ENCODE measurements at places on chromosomes 2 and 18. TPM values are rescaled to one million over a fixed set of nuclear protein-coding genes. Genes with fewer than 3 reads are reported as not detected.

GRCh38 chr2:47534179-47534919 lies 131.4 kb downstream of the MSH2 start:
- H3K4me1 ChIP-seq, result no peaks in the 10 kb centered on the region
- no peak overlapping the region for H3K4me3 ChIP-seq
- H3K36me3 ChIP-seq, result no peaks in the 10 kb centered on the region
- no peak for DNase-seq
- no peaks in the 10 kb centered on the region for H3K27me3 ChIP-seq

DNA sequence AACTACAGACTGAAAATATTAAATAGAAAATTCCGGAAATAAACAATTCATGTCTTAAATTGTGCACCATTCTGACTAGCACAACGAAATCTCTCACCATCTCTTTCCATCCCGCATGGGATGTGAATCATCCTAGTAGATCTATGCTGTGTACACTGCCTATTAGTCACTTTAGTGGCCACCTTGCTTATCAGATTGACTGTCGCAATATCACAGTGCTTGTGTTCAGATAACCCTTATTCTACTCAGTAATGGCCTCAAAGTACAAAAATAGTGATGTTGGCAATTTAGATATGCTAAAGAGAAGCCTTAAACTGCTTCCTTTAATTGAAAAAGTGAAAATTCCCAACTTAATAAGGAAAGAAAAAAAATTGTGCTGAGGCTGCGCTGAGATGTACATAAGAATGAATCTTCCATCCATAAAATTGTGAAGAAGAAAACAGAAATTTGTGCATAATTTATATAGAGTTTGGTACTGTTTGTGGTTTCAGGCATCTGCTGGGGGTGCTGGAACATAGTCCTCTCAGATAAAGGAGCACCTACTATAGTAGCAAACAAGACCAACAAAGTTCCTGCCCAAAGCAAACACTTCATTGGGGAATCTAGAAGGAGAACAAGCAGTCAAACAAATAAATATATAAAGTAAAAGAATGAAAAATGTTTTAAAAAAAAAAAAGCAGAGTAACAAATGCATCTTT lies 12.0 kb downstream of the PSMD1 start:
- H3K4me3 ChIP-seq, result no peak overlapping the region
- no peak overlapping the region for H3K27ac ChIP-seq
- no peaks in the 10 kb centered on the region for H3K4me1 ChIP-seq
- H3K27me3 ChIP-seq, result no peaks in the 10 kb centered on the region
- no peak for DNase-seq
- H3K36me3 ChIP-seq, result peaks cover 15% of the 10 kb centered on the region

- H3K27ac ChIP-seq, result no peak overlapping the region
- H3K27me3 ChIP-seq, result no peaks in the 10 kb centered on the region
- DNase-seq, result no peak
- H3K4me3 ChIP-seq, result no peak overlapping the region
- peaks cover 18% of the 10 kb centered on the region for H3K4me1 ChIP-seq
These were observed 21.2 kb upstream of the NTSR2 start for GRCh38 chr2:11691076-11691660.

DNA sequence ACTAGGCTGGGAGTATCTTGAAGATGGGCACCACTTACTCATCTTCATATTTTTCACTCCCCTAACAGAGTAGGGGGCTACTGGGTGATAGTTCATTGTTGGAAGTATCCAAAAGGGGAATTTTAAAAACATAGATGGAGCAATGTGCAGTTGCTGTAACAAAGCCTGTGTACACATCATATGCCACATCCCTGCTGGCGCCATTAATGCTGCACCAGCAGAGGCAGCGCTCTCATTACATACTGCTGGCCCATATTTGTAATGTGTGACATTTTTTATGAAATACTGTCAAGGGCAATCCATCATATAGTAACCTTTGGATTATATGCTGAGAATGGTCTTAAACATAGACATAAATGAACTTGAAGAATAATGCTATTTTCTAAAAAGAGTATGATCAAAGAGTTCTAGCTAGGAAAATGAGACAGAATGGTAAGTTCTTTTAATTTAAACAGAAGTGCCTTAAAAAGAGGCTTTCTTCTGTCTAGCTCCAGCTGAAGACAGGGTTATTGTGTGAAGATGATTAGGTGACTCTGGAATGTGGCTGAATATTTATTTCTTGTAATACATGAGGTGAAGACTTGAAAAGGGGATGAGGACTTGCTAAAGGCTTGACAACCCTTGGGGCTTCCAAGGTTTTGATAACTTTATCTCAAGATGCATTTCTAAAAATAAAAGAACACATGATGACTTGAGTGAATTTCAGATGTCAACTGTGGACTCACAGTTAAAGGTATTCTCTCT lies 2.4 kb upstream of the TMEM178A start:
- no peak overlapping the region for H3K27ac ChIP-seq
- H3K27me3 ChIP-seq, result no peaks in the 10 kb centered on the region
- H3K4me3 ChIP-seq, result no peak overlapping the region
- H3K36me3 ChIP-seq, result no peaks in the 10 kb centered on the region
- DNase-seq, result no peak

- no peak overlapping the region for H3K4me3 ChIP-seq
- no peak for DNase-seq
- no peaks in the 10 kb centered on the region for H3K27me3 ChIP-seq
- no peak overlapping the region for H3K27ac ChIP-seq
- no peaks in the 10 kb centered on the region for H3K4me1 ChIP-seq
- H3K36me3 ChIP-seq, result no peaks in the 10 kb centered on the region
These were observed 198.0 kb downstream of the ALK start for GRCh38 chr2:29723255-29724001.

Gene PSMA8
- total RNA-seq, result not detected

Gene DLX2
- total RNA-seq, result not detected

Gene AGBL5
- 11.3 TPM for total RNA-seq

Measured in heart left ventricle (tissue), 16 donors.